LHCN-M2 (cell line): ENCODE measurements at places on chromosomes 7 and 10. TPM values are rescaled to one million over a fixed set of nuclear protein-coding genes. Genes with fewer than 3 reads are reported as not detected.

Gene CFAP43
- total RNA-seq: 0.06 TPM in 1 of 2 replicates, not detected in the other

Gene ECHDC3
- 3.2 and 6.5 TPM in 2 replicates for total RNA-seq

Gene LHFPL3
- not detected in 2 replicates for total RNA-seq

Gene DNAJC2
- 29.0 and 33.8 TPM in 2 replicates for total RNA-seq

Gene OPN4
- not detected in 2 replicates for total RNA-seq

Gene TMEM236
- under 0.01 TPM in 2 replicates for total RNA-seq

GRCh38 chr7:2087744-2088143 lies 145.0 kb downstream of the MAD1L1 start:
- no peak for DNase-seq

GRCh38 chr10:60042262-60042661 lies 135.9 kb upstream of the CCDC6 start:
- no peak for DNase-seq

DNA sequence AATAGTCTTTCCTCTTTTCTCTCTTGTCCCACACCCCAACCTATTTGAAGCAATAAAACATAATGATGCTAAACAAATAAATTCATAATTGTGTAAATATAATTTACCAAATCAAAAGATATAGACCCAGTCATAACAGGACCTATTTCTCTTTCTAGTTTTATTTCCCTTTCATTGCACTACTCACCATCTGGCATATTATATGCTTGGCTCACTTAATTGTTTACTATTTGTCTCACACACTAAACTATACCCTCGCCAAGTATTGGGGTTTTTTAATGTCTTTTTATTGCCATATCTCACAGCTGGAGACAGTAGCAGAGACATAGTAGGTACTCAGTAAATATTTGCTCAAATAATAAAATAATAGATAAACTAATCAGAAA lies 597.5 kb upstream of the PCDH15 start:
- DNase-seq: no peak

GRCh38 chr10:108187408-108188012 lies 1023.0 kb upstream of the SORCS1 start:
- no peak for DNase-seq

DNA sequence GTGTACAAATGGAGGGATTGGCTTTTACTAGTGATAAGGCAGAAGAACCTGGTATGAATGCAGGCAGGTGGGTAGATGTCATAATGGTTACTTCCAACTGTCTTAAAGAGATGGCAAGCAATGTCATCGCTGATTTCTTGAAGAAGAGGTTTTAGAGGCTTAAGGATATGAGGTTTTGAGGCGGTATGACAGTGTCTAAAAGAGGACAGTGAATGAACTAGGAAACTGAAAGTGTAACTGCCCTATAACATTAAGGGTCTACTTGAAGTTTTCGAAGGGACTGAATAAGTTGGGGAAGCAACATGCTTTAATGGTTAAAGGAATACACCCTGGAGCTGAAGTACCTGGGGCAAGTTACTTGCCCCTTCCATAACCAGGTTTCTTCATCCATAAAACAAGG lies 70.9 kb downstream of the NDUFB2 start:
- no peak for DNase-seq

DNA sequence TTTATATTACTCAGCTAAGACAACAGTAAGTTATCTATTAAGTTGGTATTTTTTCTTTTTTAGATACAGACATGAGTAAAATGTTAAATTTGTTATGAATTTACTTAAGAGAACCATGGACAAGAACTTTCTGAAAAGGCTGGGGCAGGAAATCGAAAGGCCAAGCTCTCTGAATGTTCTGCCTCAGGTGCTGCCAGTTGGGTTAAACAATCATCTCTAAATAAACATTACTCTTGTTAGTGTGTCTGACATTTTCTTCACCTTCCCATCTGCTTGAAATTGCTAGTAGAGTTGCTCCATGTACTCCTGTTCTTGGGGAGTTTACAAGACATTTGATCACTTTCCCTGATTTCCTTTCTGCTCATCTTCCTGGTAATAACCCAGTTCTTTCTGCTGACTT lies 87.5 kb downstream of the ANKRD7 start:
- DNase-seq: no peak
